A172 (cell line): ENCODE measurements at places on chromosomes 2 and 18. TPM values are rescaled to one million over a fixed set of nuclear protein-coding genes. Genes with fewer than 3 reads are reported as not detected.

Gene GNAL
- 1.6 and 3.5 TPM in 2 replicates for total RNA-seq

GRCh38 chr2:98876741-98877140 is 59.3 kb downstream of the CRACDL start:
- peak; percentile 16 for DNase-seq

GRCh38 chr18:22980394-22980793 is 47.3 kb downstream of the RBBP8 start:
- no peak for DNase-seq

DNA sequence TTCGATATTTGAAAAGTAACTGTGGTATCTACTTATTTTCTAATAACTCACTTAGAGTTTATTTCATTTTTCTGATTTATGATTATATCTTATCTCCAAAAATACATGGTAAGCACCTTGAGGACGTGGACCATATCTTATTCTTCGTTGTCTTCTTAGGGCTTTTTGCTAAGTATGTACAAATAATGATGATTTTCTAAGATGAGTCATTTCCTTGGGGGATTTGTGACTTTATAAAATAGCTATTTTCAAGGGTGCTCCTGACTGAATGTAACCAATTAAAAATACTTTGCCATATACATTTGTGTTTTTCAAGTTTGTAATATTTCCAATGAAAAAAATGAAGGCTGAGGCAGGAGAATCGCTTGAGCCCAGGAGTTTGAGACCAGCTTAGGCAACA is 56.3 kb downstream of the GREB1L start:
- DNase-seq, result no peak

Gene DSC2
- not detected in 2 replicates for total RNA-seq

DNA sequence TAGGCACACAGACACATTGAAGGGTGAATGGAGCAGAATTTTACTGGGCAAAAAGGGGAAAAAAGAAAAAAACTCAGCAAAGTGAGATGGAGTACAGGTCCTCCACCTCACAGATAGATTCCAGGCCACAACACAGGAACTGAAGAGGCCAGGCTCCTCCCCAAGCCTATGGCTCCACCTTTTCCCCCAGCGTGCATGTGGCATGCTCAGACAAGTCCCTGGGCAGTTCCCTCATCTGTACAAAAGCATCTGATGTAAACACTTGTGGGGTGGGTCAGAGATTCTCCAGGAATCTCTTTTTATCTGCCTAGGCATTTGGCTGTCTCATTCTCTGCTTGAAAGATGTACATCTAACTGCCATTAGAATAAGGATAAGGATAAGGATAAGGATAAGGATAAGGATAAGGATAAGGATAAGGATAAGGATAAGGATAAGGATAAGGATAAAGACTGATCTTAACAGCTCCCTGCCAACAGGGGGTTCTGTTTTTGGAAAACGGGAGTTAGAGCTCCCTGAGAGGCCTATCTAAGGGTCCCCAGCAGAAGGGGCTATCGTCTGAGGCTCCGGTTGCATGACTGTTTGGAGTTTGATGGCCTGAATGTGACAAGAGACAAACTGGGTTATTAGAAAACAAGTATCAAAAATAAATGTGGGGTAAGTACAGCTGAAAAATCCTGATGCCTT is 17.2 kb upstream of the ASXL3 start:
- peak; percentile 4 for DNase-seq

DNA sequence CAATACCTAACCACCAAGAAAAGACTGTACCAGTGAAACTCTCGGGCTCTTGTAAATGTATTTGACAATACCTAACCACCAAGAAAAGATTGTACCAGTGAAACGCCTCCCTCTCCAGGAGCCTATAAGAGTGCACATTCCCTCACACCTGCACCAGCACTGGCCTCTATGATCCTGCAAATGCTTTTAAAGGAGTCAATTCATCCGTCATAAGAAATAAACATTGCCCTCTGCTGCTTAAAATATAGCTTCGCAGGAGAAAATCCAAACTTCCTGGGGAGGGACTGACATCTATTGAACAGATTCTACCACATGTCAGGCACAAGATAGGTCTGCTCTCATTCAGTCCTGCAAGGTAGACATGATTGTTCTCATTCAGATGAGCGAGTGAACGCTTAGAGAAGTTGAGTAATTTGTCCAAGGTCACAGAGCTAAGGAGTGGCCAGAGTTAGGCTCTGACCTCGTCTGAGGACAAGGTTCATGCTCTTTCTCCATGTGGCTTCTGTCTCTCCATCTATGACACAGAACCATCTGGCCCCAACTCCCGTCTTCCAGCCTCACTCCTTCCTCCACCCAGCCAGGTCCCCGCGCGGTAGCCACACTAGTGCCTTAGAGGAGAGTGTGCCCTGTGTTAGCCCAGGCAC is 38.7 kb downstream of the MCFD2 start:
- peak; percentile 94 for DNase-seq

- DNase-seq, result no peak
These were observed 2.3 kb upstream of the CTIF start for GRCh38 chr18:48536516-48536915.

Gene RAX
- total RNA-seq, result not detected in 2 replicates

GRCh38 chr18:21830532-21830931 is 89.9 kb downstream of the MIB1 start:
- no peak for DNase-seq

GRCh38 chr2:193824474-193824873 is 1629.7 kb upstream of the TMEFF2 start:
- peak; percentile 83 for DNase-seq

DNA sequence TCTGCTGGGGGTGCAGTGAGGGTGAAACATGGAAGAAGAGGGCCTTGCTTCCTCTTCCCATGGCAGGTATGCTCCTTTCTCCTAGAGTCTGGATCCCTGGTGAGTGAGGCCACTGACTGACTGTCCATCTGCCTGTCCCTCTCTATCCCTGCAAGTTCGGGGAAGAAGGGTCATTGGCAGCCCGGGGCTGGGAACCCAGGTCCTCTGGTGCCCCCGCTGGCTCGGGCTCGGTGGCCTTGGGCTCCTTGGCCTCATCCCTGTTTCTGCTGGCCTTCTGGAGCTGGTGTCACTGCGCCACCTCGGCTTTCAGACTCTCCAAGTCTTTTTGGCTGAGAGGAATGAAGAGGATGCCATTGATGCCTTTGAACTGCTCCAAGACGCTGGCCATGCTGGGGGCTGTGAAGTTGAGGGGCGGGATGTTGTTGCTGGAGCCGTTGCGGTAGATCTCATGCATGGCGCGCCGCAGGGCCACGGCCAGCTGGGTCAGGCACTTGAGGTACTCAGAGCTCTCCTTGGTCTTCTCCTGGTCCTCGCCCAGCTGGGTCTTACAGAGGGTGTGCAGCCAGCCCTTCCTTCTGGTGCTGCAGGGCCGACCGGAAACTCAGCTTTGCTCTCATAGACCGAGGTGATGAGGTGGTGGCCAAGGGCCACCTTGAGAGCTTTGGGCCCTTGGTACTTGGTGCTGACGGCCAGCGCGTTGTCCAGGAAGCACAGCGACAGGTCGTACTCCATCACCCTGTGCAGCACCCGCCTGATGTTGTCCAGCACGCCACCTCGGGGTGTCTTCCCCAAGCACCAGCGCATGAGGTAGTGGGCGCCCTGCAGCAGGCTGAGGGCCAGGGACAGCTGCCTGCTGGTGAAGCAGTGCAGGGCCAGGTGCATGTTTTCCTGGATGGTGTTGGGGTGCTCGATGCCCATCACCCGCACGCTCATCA is 6.3 kb downstream of the MEP1B start:
- no peak for DNase-seq
